ENCODE measurements at places on chromosomes 16 and 17.

DNA sequence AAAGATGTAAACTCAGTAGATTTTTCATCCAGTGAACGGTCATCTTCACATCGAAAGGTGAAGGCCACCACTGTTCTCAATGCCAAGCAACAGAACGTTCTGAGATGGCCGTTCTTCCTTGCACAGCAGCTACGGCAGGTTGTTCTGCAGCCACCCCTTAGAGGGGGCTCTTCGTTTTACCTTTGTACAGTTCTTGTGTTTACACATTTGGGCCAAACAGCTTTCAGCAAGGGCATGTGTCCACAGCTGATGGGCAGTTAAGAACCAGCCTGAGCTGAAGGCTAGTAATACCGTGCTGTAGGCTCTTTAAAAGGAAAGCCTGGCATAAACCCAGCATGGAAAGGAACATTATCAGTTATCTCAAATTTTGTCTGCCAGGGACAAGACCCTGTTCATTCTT lies 15.9 kb downstream of the PLD6 start:
- no peak for DNase-seq

- no peak for DNase-seq
Observed at GRCh38 chr17:19311421-19312215, 50.9 kb downstream of the B9D1 start.

GRCh38 chr17:76485569-76485968 lies 15.7 kb downstream of the RHBDF2 start:
- DNase-seq = no peak

- DNase-seq = no peak
Observed at GRCh38 chr16:30351586-30352419, 3.3 kb downstream of the CD2BP2 start.

DNA sequence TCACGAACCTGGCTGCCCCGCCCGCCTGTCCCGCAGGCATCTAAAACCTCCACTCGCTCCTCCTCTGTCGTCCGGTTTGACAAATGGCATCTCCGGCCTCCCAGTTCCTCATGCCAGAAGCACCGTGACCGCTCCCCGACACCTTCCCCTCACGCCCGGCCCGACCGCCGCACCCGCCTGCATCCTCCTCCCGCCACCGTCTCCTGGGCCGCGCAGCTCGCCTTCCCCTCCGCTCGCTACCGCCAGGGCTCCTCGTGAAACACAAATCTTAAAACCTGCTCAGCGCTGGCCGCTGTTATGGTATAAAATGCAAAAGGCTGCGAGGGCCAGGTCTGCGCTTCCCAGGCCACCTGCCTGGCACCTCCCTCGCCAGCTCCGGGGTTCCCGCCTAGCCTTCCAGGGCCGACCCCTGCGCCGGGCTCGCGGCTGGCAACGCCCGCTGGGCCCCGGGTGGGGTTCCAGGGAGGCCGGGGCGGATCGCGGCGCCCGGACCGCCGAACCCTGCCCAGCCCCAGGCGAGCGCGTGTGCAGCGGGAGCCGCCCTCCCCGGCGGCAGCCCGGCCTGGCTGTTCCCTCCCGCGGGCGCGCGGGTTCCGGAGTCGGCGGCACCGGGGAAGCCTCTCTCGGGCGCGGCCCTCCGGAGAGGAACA lies 488 bp downstream of the SPSB3 start:
- DNase-seq = no peak

DNA sequence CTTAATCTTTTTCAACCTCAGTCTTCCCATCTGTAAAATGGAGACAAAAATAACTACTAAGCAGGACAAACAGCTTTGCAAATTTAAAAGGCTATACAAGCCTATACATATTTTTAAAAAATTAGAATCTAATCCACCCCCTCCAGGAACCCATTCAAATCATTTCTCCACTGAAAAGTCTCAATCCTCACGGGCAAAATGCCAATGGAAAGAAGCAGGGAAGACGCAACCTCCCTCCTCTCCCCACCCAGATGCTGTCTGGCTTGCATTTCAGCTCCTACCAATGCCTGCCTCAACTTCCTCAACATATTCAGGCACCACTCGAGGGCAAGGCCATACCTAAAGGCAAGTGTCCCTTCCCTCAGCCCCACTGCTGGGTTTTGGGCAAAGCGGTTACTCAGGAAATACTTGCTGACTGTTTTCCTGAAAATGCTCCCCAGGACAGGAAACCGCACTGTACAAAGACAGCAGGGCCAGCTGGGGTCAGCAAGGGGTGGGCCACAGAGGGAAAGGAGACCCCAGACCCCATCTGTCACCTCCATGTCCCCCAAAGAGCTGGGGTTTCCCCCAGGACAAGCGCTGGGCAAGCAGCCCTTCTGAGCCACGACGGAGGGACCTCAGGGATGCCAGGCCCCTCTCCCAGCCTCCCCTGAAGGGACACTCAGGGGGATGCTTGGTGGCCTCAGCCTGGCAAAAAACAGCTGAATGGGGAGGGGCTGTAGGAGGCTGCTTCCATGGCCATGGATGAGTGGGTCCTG lies 47.7 kb upstream of the DOC2B start:
- DNase-seq = no peak

GRCh38 chr16:11149011-11149616 lies 106.9 kb downstream of the SOCS1 start:
- DNase-seq = no peak

Data from NCI-H2081 treated with DMSO at 0.1 percent for 48 hours (cell line).